ENCODE measurements at places on chromosomes 3 and 15. TPM values are rescaled to one million over a fixed set of nuclear protein-coding genes. Genes with fewer than 3 reads are reported as not detected.

ASB14 gene
- total RNA-seq = not detected

UPK1B gene
- total RNA-seq = 2.5 TPM

- no peak for DNase-seq
Observed at GRCh38 chr3:70740872-70741271, 428.4 kb upstream of the MDFIC2 start.

DNA sequence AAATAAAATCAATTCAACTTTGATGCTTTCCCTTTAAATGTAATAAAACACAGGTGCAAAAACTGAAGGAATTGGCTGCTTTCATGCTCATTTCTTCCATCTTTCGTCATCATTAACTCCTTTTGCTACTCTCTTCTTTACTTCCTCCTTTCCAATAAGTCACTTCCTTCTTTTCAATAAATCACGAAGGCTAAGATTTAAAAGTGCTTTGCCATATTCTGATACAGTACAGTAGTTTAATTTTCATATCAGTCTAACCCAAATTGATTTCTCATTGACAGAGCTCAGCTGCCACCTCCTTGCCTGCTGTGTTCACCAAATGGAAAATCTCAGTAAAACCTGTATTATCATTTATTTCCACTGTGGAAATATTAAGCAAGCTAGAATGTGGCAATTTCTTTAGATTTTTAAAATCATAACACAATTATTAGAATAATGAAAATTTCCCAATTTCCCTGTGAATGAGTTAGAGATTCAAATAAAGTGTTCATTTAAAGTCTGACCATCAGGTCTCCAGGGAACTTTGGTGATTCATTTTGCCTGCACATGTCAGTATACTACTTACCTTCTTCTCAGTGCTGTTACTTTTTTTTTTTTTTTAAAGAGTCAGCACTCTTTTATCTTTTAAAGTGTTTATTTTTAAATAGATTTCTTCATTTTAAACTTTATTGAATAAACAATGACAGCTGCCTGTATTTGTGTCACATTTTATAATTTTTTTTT is 41.6 kb downstream of the NANOGP8 start:
- DNase-seq = no peak

DNA sequence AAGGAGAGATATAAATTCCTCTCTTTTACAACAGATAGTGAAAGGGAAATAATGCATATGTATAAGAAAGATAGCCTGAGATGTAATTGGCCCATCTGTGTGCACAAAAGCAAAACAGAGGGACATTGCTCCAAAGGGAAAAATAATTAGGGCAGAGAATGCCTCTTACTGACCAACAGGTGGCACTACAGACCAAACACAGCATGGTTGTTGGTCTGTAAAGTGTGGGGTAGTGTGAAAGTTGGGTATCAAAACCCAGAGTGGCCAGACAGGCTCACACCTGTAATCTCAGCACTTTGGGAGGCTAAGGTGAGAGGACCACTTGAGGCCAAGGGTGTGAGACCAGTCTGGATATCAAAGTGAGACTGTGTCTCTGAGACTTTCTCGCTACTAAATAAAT is 4.5 kb upstream of the TLNRD1 start:
- no peak for DNase-seq

GRCh38 chr15:85443593-85444087 is 63.2 kb downstream of the AKAP13 start:
- no peak for DNase-seq

- no peak for DNase-seq
Observed at GRCh38 chr3:66378256-66378655, 122.6 kb downstream of the LRIG1 start.

DNA sequence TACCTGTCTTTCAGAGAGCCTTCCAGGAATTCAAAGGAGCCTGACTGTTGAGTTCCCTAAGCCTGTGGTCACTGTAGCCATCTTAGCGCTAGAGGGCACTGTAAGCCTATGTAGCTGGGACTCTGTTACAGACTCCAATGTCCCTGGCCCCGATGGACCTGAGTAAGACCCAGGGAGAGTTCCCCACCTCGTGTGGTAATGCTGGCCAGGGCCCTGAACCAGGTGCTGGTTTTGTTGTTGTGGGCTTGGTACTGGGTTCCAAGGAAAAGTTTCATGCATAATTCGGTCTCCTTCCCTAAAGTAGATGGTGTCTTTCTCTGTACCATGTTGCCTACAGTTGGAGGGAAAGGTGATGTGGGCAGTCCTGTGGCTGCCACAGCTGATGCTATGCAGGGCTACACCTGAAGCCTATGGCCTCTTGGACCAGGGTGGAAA is 32.4 kb downstream of the CDAN1 start:
- DNase-seq = peak; percentile 85

GRCh38 chr3:39139442-39139841 is 13.9 kb downstream of the CSRNP1 start:
- DNase-seq = no peak

Measured in lower leg skin (tissue), 4 donors.